ENCODE measurements at places on chromosomes 16 and 17. TPM values are rescaled to one million over a fixed set of nuclear protein-coding genes. Genes with fewer than 3 reads are reported as not detected.

The JUP gene
- 252 TPM for total RNA-seq

The MYL4 gene
- 7.6 TPM for total RNA-seq

The ABCA9 gene
- total RNA-seq: 0.61 TPM

The CTRL gene
- 2.8 TPM for total RNA-seq

The PPY gene
- total RNA-seq: not detected

The TLCD2 gene
- total RNA-seq: 0.96 TPM

The SDR42E1 gene
- 0.20 TPM for total RNA-seq
